ENCODE measurements at places on chromosomes 2 and 18.

- DNase-seq = no peak
These were observed 453 bp downstream of the CABLES1 start for GRCh38 chr18:23135550-23136325.

GRCh38 chr2:141611981-141612380, 518.8 kb downstream of the LRP1B start:
- DNase-seq = no peak

GRCh38 chr18:50814395-50814794, 5.4 kb downstream of the MRO start:
- no peak for DNase-seq

GRCh38 chr2:186125156-186125555, 360.9 kb upstream of the ZC3H15 start:
- no peak for DNase-seq

- no peak for DNase-seq
These were observed 316.2 kb downstream of the EPHA4 start for GRCh38 chr2:221255862-221256261.

DNA sequence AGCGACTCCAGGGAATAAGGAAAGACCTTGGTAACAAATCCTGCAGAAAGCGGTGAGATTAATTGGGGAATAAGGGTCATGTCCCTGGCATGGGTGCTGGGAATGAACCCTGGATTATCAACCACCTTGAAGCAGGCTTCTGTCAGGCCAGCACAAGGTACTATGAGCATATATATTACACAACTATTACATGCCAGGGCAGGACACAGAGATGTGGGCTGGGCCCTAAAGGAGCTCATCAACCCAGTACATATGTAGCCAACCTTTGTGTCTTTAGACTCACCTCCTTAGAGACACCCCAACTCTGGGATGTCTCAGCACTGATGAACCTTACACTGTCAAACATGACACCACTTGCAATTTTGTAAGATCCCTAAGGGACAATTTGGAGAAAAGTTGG, 3.4 kb downstream of the SFXN5 start:
- DNase-seq = no peak

- DNase-seq = no peak
These were observed 37.2 kb downstream of the STEAP3 start for GRCh38 chr2:119260646-119261492.

DNA sequence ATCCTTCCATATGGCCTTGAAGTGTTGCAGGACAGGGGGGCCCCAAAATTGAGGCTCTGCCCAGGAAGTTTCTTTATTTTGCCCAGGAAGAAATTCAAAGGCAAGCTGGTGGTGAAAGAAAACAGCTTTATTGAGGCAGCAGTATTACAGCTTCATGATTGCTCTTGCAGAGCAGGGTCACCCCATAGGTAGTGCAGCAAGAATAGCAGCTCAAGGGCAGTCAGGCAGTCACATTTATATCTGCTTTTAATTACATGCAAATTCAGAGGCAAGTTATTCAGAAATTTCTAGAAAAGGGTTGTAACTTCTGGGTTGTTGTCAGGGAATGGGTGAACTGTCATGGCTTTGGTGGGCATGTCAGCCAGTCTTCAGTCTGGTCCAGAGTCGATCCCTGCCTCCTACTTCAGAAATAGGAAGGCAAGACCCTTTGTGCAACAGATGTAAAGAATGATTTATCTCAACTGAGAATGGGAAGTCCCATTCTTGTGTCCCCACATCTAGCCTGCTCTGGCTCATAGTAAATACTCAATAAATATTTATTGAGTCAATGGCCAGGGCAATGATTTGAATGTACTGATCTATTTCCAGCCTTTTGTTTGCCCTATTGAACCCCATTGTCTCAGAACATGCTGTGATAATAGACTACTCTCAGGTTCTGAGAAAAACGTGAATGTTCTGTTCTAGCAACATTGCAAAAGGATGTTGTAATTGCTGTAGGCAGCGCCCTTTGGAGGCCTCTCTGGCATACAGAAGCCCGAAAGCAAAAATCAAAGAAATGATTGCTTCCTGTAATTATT, 129.8 kb downstream of the MYO3B start:
- no peak for DNase-seq

DNA sequence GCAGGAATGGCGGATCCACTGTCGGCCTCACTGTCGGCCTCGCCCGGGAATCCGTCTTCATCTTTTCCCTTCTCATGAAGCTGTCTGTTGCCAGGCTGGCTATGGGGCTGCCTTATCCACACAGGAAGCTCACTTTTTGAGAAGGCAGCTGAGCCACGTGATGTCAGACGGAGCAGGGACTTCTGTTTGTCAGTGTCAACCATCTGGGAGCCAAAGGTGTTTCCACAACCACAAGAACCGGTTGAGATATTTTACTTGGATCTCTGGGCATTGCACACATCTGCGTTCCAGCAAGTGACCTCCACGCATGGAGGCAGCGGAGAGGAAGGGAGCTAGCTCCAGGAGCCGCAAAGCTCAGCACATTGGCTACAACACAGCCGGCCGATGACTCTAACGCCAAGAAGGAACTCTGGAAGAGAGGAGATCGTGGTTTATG, 27.4 kb upstream of the TAF1B start:
- no peak for DNase-seq
